ENCODE measurements at places on chromosomes 11 and 22. TPM values are rescaled to one million over a fixed set of nuclear protein-coding genes. Genes with fewer than 3 reads are reported as not detected.

Gene TRIM6
- 0.14 TPM for total RNA-seq

DNA sequence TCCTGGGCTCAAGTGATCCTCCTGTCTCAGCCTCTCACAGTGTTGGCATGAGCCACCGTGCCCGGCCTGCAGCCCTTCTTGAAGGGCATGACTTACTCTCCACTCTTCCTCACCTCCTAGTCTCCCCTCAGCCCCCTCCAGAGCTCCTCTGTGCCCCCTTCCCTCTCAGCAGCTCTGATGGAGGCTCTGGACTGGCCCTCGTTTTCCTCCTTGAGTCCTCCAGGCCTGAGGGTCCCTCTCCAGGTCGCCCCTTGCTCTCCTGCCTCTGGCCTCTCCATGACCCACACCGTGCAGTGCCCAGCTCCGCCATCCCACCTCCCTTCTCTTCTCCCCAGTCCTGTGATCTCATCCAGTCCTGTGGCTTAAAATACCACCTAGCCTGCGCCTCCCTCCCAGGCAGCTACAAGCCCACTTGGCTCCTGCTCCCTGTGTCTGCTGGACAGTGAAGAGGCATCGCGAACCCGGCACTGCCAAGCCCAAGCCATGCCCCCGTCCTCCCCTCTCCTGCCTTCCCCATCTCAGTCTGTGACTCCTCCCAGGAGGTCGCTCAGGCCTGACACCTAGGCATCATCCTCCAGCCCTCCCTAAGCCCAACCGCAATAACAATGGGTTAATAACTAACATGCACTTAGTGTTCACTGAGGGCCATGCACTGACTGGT is 11.9 kb downstream of the KCNJ4 start:
- H3K4me3 ChIP-seq: no peak overlapping the region
- peaks cover 19% of the 10 kb centered on the region for H3K27me3 ChIP-seq
- no peaks in the 10 kb centered on the region for H3K4me1 ChIP-seq
- H3K36me3 ChIP-seq: no peaks in the 10 kb centered on the region

GRCh38 chr11:100890789-100891188 is 203.7 kb downstream of the ARHGAP42 start:
- H3K4me3 ChIP-seq: no peak overlapping the region
- DNase-seq: no peak
- H3K27ac ChIP-seq: no peak overlapping the region
- no peaks in the 10 kb centered on the region for H3K36me3 ChIP-seq
- no peaks in the 10 kb centered on the region for H3K4me1 ChIP-seq
- H3K27me3 ChIP-seq: no peaks in the 10 kb centered on the region

DNA sequence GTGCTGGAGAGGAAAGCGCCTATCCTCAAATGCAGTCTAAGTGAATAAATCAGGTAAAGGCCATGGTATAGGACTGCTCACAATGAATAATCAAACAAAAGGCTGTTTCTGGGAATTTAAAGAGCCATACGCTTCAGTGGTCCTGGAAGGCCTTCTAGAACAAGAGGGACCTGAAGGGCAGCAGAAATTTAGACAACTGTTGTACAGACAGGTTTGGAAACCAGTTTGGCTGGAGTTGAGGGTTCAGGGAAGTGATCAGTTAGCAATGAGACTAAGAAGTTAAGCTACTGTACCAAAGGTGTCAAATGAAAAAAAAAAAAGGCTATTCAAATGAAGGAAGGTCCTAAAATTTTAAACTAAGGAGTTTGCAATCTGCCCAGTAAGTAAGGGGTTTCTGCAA is 56.6 kb upstream of the SCUBE2 start:
- peaks cover 59% of the 10 kb centered on the region for H3K36me3 ChIP-seq
- no peaks in the 10 kb centered on the region for H3K27me3 ChIP-seq
- no peak for DNase-seq
- no peak overlapping the region for H3K27ac ChIP-seq
- peaks cover 12% of the 10 kb centered on the region for H3K4me1 ChIP-seq

Gene CRACR2B
- total RNA-seq: 1.5 TPM

- no peaks in the 10 kb centered on the region for H3K27me3 ChIP-seq
- peaks cover 25% of the 10 kb centered on the region for H3K36me3 ChIP-seq
- H3K27ac ChIP-seq: no peak overlapping the region
- H3K4me1 ChIP-seq: peaks cover 24% of the 10 kb centered on the region
- no peak overlapping the region for H3K4me3 ChIP-seq
Observed at GRCh38 chr22:44188986-44189630, 8.4 kb downstream of the PARVG start.
